ENCODE measurements at places on chromosomes 16 and 17. TPM values are rescaled to one million over a fixed set of nuclear protein-coding genes. Genes with fewer than 3 reads are reported as not detected.

SALL1 gene
- 1.0 TPM for total RNA-seq

DNA sequence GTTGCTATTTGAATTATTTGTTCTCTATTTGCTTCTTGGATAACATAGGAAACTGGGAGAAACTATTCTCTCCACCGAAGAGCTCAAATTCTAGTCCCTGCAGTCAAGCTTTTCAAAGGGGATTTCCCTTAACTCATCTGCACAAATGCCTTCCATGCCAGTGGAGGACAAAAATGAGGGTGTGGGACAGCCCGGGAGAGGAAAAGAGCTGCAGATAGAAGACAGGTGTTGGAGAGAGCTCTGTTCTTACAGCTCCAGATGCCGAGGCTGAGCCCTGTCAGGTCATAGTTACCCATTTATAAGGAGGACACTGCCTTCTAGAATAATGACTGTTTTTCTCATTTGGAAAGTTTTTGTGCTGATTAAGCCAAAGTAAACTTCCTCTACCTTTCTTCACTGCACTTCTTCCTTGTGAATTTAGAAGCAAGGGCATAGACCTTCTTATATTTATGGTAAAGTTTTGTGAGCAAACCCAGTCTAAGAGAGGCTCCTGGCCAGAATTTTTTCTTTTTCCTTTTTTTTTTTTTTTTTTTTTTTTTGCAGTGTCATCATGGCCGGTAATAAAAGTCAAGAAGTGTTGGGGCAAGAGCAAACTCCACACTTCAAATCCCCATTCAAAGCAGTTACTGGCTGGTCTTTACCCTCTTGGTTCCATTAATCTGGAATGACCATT is 177.2 kb downstream of the ABCC12 start:
- DNase-seq, result no peak

TM4SF5 gene
- not detected for total RNA-seq

DNA sequence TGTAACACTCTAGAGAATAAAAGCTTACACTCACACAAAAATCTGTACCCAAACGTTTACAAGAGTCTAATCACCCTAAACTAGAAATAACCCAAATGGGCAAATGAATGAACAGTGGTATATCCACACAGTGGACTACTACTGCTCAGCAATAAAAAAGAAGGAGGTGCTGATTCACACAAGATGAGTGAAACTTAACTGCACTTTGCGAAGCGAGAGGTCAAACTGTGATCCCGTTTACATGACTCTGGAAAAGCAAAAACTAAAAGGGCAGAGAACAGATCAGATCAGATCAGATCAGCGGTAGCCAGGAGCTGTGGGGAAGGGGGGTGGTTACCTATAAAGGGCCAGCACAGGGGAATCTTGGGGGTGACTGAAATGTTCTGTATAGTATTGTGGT is 113.4 kb downstream of the TRIM37 start:
- no peak for DNase-seq

GRCh38 chr16:47568351-47568750 is 107.2 kb downstream of the PHKB start:
- DNase-seq, result no peak

GRCh38 chr17:40935624-40936023 is 1.8 kb downstream of the KRT23 start:
- DNase-seq, result no peak

VMO1 gene
- total RNA-seq, result 0.95 TPM

- no peak for DNase-seq
Measured at GRCh38 chr17:75077072-75077495, 10.7 kb upstream of the SLC16A5 start.

GRCh38 chr17:41539071-41539492 is 11.0 kb upstream of the KRT19 start:
- no peak for DNase-seq

DNA sequence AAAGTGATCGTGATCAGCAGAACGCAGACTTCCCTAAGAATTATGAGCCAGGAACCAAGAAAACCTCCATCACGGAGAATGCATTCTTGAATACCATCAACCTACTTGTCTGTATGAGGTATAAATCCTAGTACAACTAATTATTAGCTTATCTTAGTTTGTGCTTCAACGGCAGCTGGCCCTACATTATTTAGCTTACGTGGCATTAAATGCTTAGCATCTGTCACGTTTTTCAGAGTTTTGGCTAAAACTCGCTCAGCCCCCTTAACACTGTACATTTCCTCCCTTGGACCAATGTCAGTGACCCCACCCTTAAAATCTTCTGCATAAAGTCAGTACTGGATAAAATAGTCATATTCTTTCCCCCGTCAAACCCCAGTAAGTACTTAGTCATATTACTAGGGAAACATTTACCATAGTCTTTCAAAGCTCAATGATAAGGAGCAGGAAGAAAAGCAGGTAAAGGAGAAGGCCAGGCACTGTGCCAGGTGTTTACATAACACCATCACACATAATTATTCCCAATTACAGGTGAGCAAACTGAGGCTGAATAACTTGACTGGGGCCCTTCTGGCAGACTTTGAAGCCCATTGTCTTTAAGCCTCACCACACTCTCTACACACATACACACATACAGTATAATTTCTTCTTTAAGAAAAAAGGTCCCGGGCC is 16.6 kb upstream of the TXNDC11 start:
- no peak for DNase-seq

DNA sequence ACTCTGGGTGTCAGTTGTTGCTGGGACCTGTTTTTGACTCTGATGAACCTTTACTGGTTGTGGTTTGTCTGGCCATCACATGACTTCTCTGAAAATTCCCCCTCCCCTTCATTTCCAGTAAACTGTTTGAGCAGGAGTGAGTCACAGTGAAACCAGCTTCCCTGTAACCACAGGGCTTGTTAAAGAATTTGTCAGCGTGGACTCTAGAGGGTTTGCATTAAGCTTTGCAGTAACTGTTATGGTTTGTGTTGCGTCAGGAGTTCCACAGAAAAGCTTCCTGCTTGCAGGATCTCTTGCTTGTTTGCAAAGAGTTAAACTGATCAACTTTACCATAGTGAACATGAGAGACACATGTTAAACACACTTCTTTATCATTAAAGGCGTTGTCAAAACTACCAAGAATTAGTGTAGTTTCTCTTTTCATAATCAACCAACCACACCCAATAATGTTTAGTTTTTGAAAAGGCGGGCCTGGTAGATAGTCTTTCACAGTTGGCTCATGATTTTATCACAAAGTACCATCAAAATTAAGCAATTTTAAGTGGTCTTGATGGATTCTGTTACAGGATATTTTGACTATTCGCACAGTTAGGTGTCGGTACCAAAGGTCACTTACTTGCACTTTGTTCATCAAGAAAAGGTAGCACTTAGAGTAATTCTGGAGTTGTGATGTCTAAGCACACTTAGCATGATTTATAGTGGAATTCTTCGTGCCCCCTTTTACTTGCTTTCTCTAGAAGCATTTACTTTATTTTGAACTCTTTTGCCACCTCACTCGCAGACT is 79.3 kb downstream of the VMP1 start:
- peak; percentile 86 for DNase-seq

DNA sequence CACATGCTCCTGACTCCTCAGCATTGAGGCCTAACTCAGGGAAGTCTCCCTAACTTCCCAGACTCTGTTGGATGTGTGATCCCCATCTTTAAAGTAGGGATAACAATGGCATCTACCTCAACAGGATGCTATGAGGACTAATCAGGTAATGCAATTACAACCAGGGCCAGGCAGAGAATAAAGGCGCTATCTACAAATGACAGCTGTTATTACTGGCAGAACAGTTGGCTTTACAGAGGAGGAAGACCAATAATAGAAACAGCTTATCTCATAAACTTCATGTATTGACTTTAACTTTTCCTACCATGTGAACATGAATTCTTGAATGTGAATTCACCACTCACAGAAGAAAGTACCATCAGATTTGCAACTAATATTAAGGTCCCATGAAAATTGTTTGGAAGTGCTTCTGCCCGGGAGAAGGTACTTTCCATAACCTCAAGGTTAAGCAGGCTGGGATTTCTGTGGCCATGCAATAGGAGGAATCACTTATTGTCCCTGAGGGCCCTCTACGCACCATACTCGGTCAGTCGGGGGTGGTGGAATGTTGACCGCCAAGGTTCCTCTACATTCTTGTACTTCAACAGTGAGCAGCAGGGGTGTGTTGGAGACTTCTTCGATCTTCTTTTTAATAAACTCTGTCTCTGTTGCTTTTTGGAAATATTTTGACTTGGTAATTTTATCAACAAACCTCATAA is 22.6 kb upstream of the ERN1 start:
- DNase-seq, result no peak

DNA sequence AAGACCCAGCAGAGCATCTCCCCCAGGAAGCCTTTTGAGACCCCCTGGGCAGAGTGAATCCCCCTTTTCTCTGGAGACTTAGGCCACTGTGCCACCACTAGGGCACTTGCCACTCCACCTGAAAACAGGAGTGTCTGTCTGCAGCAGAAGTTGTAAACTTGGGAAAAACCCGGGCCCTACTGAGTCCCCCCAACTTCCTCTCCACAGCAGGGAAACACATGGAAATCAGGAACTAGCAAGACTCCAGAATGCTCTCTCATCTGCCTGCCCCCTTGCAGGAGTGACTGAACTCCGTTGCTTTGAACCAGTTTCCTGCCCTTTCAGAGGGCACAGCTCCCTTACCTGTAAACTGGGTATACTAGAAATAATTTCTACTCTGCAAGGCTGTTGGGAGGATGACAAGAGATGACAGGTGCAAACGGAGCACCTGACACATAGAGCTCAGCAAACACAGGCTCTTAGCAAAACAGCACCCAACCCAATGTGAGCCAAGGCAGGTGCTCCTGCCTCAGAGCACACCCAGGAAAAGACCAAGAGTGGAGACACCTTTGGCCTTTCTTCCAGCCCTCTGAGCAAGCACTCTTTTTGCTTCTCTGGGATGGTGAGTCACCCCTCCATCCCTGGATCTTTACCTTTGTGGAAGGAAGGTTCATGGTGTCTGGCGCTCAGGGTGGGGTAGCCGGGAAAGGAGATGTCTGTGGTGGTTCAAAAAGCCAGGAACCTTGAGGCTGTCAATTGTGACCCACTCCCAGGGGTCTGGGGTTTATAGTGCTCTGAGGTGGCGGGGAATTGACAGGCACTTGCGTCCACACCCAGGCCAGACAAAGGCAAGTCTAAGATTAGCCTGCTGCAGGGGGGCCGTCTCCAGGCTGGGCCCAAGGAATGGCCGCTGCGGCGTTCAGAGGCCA is at the start of gene HCRT:
TSS of gene HCRT (minus strand) at position 740 of the 908 bp plus-strand sequence. CDS start at position 653, 87 bp downstream.
- no peak for DNase-seq

OR3A3 gene
- not detected for total RNA-seq

DNA sequence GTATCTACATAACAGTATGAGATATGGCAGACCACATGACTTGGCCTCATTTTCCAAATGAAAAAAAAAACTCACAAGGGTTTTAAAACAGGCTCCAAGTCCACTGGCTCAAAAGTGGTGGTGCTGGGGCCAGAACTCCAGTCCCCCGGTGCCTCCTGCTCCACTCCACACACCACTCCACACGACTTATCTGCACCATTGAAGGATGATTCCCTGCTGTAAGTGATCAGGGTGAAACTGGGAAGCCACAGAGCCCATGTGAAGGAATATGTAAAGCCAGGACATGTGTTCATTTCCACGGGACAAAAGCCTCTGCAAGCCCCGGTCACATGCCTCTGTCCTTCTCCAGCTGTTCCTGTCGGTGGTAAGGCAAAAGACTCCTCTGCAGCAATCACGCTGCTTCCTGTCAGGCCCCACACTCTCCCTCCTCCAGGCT is 97.2 kb downstream of the ZNF18 start:
- DNase-seq, result no peak

OTOP3 gene
- not detected for total RNA-seq

CDRT15 gene
- total RNA-seq, result not detected

PHOSPHO1 gene
- 2.0 TPM for total RNA-seq

GSPT1 gene
- 61.4 TPM for total RNA-seq

DNA sequence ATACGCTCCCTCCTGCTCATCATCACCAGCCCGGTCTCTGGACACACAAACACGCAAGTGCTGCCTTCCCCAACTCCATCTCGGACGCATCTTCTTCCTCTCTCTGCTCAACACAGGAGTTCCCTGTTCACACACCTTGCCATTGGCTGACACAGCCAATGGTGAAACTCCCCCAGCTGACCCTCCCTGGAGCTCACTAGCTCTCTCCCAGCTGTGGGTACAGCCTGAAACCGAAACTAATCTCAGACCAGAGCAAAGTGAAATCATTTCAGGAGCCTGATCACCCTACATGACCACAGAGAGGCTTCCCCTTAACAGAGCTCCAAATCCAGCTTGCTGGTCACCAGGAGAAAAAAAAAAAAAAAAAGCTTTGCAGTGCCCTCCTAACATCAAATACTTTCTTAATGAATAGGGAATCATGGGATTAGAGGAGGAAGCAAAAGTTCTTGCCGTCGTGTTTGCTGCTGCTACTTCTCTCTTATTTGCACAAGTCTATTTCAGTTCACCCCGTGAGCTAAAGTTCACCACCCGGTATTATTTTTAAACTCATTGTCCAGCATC is 8.3 kb downstream of the CUEDC1 start:
- DNase-seq, result no peak

- no peak for DNase-seq
Measured at GRCh38 chr16:81567987-81568748, 123.6 kb downstream of the CMIP start.

DNA sequence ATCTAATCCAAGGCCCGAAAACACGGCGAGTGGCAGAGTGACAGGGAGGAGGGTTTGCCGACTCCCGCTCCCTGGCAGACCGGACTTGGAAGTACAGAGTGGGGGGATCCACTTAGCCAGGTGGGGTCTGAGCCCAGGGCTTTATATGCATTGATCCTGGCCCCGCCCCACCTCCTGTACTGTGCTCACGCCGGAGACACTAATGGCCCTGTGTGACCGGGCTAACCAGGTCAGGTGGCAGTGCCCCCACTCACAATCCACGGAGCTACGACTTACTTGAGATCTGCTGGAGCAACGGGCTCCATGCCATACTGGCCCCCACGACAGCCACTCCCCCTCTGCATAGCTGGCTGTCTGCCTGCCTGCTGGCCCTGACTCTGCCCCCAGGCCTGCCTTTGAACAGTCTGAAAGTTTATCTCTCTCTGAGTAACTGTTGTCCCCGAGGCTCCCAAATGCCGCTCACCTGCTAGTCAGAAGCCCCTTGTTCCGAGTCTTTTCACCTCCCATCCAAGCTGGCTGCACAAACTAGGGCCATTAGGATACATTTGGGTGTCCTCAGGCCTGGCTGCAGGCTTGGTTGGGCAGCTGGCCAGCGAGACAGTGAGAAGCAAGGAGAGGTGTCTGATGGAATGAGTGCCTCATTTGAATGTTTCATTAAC is 28.0 kb downstream of the CACNA1G start:
- DNase-seq, result no peak

SSTR5 gene
- total RNA-seq, result 0.32 TPM

GRCh38 chr16:31476303-31477219 is 4.6 kb downstream of the TGFB1I1 start:
- no peak for DNase-seq

JPH3 gene
- total RNA-seq, result 0.95 TPM

GRCh38 chr16:27470567-27471431 is 68.8 kb downstream of the IL21R start:
- DNase-seq, result no peak

MMP2 gene
- total RNA-seq, result 455 TPM

FBXW10 gene
- total RNA-seq, result not detected
